NCI-H748 treated with DMSO at 0.1 percent for 48 hours (cell line): ENCODE measurements at places on chromosomes 3 and 15.

DNA sequence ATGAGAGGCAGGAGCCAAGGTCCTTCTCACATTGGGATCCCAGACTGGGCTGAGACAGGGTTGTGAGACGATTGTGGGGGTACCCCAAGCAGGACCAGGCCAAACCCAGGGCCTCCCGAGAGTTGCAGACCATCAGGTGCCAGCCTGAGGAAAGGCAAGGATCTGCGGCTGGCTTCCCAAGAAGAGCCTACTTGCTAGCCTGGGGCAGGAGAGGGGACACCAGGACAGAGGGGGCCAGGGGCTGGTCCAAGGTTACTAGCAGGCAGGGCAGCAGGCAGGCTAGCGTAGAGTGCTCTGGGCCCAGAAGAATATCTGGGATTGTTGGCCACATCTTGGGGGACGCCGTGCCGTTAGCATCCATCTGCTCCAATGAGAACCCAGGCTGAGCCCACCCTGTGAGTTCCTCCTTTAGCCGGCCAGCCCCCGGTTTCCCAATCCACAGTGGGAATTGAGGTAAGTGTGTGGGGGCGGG is 546 bp downstream of the CISH start:
- no peak for DNase-seq

DNA sequence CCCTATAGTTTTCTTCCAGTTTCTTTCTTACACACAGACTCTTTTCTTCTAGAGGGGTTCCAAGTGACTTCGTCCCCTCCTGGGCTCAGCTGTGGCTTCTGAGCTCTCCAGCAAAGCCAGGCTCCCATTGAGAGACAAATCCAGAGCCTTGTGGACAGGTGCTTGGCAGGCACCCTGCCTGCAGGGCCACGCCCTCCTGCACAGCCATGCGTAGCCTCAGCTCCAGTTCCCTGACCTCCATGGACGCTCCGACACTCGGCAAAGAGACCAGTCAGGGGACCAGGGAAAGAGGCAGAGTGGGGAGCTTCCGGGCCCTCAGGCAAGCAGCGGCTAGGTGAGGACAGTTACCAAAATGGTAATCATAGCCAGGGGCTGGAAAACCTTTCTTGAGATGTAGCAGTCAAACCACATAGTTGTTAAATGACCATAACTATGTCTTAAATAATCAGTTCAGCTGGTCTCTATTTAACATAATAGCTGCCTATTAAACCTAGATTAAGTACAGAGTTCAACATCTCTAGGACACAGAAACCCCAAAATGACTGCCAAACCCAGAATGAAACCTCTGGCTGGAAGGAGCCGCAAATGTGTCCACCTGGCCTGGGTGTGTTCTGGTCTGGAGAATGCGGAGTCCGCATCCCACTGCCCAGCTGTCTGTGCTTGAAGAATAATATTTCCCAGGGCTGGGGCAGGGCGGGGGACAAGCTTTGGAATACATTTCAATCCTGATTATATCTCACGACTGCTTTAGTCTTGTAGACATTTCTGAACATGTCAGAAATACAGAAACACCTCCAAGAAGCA is 69.3 kb upstream of the RGMA start:
- no peak for DNase-seq

DNA sequence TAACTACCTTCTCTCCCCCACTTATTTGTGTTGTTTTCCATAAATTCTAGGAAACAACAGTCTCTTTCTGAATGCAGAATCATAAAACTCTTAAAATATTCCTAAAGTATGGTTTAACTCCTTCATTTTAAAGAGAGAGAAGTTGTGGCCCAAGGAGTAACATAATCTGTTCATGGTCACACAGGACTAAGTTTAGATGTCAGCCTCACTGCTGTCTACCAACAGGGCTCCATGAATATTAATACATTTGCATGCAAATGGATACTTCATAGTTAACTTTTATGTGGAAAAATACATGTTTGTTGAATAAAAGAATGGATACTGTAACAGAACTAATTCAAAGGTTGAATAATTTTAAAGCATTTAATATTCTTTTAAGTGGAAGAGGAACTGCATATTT is 18.5 kb upstream of the IL1RAP start:
- no peak for DNase-seq

GRCh38 chr3:196174652-196175051 is 36.5 kb downstream of the ZDHHC19 start:
- no peak for DNase-seq

- DNase-seq, result no peak
Measured at GRCh38 chr3:28682121-28682520, 333.5 kb upstream of the AZI2 start.

- no peak for DNase-seq
Measured at GRCh38 chr3:146928421-146929059, 323.4 kb upstream of the PLSCR5 start.
